ENCODE measurements at places on chromosomes 5 and 9.

DNA sequence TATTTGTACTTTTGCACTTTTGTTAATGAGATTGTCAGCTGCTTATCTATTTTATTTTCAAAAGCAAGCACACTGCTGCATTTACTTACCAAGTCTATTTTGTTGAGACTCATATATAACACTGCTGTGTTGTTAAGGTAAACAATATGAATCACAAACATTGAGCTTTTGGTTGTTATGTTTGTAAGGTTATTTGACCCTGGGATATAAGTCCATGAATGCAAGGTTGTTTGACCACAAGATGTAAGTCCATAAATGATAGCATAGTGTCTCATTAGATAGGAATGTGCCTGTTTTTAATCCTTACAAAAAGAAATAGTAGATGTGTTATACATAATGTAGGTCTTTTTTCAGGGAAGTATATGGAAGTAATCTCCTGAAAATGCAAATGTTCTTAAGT is 845.9 kb downstream of the CDH9 start:
- no peak for DNase-seq

- no peak for DNase-seq
Observed at GRCh38 chr5:140690376-140690932, 716 bp downstream of the HARS1 start.

- DNase-seq, result no peak
Observed at GRCh38 chr9:91486699-91487497, 63.3 kb upstream of the NFIL3 start.

- DNase-seq, result no peak
Observed at GRCh38 chr5:172005708-172006320, 624 bp downstream of the FBXW11 start.

DNA sequence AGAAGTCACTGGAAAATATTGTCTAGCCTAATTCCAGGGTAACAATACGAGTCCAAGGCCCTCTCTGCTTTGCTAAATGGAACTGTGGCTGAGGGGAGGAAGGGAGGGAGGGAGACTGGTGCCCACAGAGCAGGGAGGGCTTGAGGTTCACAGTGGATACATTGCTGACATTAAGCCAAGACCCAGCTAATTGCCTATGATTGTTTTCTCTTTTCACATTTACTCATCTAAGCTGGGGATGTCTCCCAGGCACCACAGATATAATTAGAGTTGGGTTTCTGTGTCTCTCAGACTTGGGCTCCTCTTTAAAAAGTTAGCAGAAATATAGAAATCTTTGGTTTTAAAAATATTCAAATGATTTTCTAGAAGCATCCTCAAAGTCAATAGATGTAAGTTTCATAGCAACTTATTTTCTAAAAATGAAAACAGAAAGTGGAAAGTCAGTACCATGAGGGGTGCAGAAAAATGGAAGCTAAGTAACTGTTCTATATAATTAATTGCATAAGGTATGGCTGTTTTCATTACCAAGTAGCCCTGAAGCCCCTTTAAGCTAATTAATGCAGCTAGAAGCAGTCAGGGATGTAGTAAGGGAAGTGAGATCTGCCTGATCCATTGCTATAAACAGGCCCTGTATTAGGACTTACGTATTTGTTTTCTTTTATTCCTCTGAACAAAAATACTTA is 259.8 kb downstream of the NDUFS4 start:
- DNase-seq, result no peak

GRCh38 chr5:10875201-10875768 is 114.3 kb upstream of the DAP start:
- no peak for DNase-seq

DNA sequence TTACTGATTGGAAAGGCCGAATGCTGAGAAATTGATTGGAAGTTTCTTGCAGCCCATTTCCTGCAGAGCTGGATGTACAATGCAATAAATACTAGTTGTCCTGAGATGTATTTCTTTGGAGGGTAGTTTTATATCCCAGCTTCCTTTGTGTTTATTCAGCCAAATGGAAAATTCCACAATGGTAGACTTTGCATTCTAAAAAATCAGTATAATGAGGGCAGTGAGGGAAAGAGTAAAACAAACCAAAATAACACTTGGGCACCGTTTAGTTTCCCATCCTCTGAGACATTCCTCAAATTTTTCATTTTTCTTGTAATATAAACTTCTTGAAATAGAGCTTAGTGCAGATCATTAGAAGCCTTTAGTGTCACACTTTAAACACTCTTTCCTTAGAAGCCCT is 379.4 kb downstream of the EBF1 start:
- DNase-seq, result no peak

GRCh38 chr5:99814321-99815063 is 720.7 kb upstream of the FAM174A start:
- no peak for DNase-seq

GRCh38 chr5:105392122-105392709 is 1829.6 kb upstream of the NUDT12 start:
- no peak for DNase-seq

DNA sequence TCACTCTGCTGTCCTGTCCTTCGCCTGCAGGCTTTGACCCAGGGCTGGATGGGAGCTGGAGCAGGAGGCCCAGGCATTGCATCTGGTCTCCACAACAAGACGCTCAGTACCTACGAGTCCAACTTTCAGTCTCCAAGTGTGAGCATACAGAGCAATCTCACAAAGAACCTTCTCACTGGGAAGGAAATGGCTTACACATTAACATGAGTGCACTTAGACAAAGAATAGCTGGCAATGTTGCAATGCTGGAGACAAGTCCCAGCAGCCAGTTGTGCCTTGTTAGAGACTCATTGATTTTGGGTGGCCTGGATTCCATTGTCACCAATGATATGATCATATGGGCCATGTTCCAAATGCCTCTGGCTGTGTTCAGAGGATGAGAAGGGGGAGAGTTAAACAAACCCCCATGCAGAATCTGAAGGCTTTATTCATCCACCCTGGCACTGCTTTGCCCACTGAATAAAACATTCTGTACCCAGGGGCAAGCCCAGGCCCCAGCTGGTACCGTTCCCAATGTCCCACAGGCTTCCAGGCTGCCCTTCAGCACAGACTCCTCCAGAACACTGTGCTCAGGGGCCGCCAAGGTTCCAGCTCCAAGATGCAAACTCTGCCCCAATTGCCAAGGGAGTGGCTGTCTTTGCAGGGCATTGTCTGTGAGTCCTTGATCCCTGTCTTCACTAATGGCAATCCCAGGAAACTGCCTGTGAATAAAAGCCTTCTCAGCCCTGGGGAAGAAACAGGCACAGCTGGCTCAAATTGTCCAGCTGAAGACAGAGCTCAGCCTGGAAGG is 185.5 kb downstream of the HSD17B3 start:
- DNase-seq, result no peak

DNA sequence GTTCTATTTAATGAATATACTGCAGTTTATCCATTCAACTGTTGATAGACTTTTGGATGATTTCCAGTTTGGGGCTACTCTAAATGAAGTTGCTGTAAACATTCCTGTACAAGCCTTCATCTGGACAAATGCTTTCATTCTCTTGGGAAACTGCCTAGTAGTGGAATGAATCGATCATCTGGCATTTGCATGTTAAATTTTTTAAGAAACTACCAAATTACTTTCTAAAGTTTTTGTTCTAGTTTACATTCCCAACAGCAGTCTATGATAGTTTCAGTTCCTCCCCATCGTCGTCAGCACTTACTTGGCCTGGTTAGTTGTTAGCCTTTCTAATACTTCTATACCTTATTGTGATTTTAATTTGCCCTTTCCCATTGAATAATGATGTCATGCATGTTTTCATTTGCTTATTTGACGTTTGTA is 306.3 kb downstream of the FER start:
- DNase-seq, result no peak

- DNase-seq, result no peak
Observed at GRCh38 chr5:140344683-140345423, 1.6 kb downstream of the HBEGF start.

GRCh38 chr5:98144116-98144515 is 629.3 kb upstream of the RGMB start:
- no peak for DNase-seq

- no peak for DNase-seq
Observed at GRCh38 chr5:122291000-122291901, 20.8 kb upstream of the SNCAIP start.

GRCh38 chr5:177133096-177133852 is at the start of gene NSD1:
Gene NSD1 (plus strand): TSS chr5:177133773. CDS start chr5:177135104, 1,331 bp downstream.
- no peak for DNase-seq

DNA sequence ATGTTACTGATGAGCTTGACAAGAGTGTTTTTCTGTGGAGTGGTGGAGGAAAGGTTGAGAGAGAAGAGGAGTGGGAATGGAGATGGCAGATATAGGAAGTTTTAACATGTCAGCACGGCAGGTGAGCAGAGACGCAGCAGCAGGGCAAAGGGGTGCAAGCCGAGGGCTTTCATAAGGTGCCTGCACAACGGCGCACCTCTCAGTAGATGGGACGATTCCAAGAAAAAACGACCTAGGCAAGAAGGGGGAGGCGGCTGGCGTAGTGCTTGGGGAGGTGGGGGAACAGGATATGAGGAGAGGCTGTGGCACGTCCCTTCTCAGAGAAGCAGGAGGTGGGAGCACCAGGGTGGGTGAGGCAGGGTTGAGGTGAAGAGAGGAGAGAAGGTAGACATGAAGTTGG is 24.5 kb downstream of the ARPC5L start:
- no peak for DNase-seq

GRCh38 chr9:88966894-88967676 is 24.2 kb upstream of the S1PR3 start:
- no peak for DNase-seq

DNA sequence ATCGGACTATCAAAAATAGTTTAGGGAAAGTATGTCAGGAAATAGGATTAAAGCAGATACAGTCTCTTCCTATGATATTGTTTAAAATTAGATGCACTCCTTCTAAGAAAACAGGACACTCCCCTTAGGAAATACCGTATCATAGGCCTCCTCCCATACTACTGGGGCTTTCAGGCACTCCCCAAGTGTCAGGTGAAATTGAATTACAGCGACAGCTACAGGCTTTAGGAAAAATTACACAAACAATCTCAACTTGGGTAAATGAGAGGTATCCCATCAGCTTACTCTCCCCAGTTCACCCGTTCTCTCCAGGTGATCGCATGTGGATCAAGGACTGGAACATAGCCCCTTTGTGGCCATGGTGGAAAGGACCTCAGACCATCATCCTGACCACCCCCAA is 110.4 kb upstream of the EPB41L4A start:
- no peak for DNase-seq

DNA sequence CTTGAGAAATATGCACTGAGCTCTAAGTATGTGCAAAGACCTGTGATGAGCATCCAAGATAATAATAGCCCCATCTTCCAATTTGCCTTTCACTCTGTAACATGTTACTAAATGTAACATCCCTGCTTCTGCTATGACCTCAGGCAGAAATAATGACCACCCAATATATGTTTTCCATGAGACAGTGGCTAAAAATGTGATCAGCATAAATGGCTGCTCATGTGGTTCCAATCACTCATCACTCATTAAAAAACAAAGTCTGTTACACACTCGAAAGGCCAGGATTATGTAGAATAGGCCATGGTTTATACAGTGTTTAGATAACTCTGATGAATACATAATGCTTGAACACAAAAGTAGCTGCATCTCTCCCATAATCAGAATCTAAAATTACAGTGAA is 71.4 kb upstream of the MOCS2 start:
- DNase-seq, result no peak

GRCh38 chr5:163565931-163566608 is 60.7 kb downstream of the MAT2B start:
- no peak for DNase-seq

- DNase-seq, result no peak
Observed at GRCh38 chr5:135205632-135206349, 171.8 kb upstream of the PITX1 start.

- DNase-seq, result no peak
Observed at GRCh38 chr5:177509381-177509951, at the start of gene DOK3. Gene DOK3 (minus strand): TSS chr5:177509826. CDS start chr5:177509540, 286 bp downstream.

- no peak for DNase-seq
Observed at GRCh38 chr5:171483551-171484135, 64.2 kb downstream of the FGF18 start.

- no peak for DNase-seq
Observed at GRCh38 chr9:109286981-109287380, 33.9 kb downstream of the EPB41L4B start.

GRCh38 chr5:78526049-78526525 is 122.5 kb downstream of the LHFPL2 start:
- no peak for DNase-seq

DNA sequence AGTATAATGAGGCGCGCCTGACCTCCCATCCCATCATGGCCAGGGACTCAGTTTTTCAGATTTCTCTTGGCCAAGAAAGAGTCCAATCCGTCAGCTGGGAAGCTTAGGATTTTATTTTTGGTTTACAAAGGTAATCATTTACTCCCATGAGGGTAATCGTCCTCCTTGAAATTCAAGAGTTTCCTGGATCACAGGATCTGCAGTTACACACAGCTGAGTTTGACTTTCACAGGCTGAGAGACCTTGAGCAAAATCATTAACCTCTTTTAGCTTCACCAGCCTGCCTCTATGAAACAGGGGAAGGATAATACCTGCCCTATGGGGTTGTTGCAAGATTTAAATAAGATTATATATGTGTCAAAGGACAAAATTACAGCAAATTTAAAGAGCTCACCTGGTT is 15.4 kb upstream of the AK3 start:
- DNase-seq, result no peak

- DNase-seq, result no peak
Observed at GRCh38 chr5:142862594-142862993, 92.4 kb downstream of the ARHGAP26 start.

DNA sequence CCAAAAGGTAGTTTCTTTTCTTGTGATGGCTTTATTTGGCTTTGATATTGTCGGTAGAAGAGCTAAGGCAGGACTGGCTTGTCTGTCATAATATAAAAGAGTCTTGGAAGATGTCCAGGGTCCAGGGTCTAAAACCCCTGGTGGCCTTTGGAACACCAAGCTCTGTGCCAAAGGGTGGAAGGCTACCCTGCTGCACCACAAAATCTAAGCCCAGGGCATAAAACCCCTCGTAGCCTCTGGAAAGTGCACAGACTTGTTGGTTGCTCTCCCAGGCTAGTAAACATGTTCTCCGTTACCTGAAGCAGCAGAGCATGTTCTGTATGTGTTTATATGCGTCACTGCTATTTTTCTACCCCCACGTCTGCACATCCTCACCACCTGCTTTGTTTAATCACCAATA is 75.5 kb downstream of the OSTF1 start:
- DNase-seq, result no peak

DNA sequence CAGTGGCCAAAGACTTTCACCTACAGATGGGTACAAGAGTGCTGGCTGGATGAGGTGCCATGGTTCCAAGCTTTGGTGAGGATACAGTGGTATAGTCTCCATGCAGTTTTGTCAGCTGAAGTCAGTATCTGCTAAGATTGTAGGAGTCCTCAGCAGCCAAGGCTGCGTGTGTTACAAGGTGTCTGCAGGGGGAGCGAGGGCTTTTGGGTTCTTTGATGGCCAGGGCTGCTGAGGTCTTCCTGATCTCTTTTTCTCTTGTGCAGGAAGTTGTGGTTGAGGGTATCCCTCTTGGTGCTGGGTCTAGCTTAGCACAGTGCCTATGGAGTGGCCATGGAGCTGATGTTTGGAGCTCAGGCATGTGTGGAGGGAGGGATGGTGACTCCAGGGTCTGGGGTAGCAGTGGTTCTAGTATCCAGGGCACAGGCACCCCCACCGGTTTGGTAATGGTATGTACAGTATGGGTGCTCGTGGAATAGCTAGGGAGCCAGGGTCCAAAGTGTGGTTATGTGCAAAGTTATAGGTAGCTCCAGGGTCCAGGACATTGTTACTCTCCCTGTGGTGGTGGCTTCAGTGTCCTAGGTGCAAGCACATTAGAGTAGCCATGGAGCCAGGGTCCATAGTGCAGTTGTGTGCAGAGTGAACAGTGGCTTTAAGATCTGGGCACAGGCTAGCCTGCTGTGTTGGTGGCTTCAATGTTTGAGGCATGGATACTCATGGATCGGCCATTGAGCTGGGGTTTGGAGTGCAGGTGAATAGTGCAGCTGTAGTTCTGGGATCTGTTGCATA is 36.7 kb downstream of the CNTLN start:
- DNase-seq, result no peak
